ENCODE measurements at places on chromosomes 1 and 21. TPM values are rescaled to one million over a fixed set of nuclear protein-coding genes. Genes with fewer than 3 reads are reported as not detected.

GRCh38 chr1:4741876-4742423 lies 87.5 kb downstream of the AJAP1 start:
- DNase-seq: no peak

GRCh38 chr1:119141660-119142059 lies 1.2 kb upstream of the WARS2 start:
- no peak for DNase-seq

GRCh38 chr1:4045397-4046010 lies 145.4 kb upstream of the C1orf174 start:
- no peak for DNase-seq

DNA sequence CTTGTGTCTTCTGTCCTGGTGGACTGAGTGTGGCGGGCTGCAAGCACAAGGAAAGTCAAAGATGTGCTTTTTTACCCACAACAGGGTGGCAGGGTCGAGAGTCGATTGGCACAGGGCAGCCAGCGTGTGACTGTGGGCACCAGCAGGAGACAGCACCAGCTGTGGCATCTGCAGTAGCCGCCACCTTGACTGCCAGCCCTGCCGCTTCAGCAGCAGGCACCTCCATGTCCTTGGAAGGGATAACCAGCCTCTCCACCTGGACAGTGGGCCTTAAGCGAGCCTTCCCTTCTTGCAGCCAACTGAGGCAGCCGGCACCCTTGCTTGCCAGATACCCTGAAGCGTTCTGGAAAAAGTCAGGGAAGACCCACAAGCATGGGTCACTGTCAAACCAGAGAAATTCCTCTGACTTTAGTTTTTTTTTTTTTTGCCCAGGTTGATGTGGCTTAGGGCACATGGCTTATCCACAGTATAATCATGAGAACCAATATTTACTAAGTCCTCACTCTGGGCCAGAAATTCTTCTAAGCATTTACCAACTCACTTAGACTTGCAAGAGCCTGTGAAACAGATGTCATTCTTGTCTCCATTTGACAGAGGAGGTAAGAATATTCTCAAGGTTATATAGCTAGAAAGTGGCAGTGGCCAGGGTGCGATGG lies 30.1 kb upstream of the PTGFRN start:
- DNase-seq: peak; percentile 20

GRCh38 chr1:151282883-151283725 lies 1.0 kb downstream of the ZNF687 start:
- DNase-seq: no peak

CNR2 gene
- under 0.01 TPM for total RNA-seq

DNA sequence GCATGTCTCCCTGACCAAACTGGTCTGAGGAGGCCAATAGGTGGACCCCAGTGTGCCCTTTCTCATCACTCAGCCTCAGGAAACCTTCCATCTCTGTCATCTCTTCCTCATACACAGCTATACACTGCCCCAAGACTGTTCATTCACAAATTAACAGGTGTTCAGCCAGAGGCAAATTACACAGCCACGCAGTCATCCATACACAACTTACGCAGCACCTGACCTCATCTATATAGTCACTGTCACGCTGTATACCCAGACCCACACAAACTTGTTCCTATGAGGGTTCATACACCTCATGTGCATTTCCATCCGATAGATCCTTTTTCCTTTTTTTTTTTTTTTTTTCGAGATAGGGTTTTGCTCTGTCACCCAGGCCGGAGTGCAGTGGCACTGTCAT lies 12.4 kb downstream of the DLGAP3 start:
- no peak for DNase-seq

- DNase-seq: no peak
Measured at GRCh38 chr21:46543306-46543705, 61.6 kb downstream of the S100B start.

MFSD2A gene
- 3.0 TPM for total RNA-seq

GRCh38 chr1:182568647-182569284 lies 20.3 kb downstream of the RNASEL start:
- DNase-seq: no peak

- DNase-seq: no peak
Measured at GRCh38 chr21:38777531-38777930, 28.2 kb upstream of the ETS2 start.

- no peak for DNase-seq
Measured at GRCh38 chr1:87169263-87169910, 159.3 kb upstream of the LMO4 start.

DNA sequence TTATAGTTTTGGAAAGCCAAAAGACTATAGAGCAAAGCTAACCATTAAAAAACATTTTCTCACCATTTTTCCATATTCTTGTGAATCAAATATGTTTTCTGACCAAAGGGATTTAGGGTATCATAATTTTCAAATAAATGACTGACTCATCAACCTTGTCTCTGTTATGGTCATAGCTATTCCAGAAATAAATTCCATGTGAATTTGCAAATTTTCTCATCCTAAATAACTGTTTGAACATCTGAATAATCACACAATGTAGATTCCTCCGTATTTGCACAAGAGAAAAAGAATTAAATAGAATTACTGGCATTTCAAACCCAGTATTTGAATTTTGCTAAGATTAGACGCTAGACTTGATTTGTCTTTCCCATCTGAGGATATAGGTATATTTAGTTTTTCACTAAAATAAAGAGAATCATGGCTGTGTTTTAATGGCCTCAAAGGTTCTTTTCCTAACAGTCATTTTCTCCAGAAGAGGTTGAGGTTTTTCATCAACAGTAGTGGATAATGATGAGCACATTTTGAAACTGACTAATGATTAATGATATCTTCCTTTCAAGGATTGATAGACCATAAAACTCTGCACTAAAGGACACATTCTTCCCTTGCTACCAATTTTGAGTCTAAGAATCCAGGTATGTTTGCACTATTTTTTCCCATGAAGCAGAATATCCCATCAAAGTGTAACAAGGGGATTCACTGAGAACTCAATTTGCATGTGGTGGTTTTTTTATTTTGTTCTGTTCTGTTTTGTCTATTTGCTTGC lies 9.5 kb upstream of the DUSP23 start:
- no peak for DNase-seq

GRCh38 chr1:23246274-23246673 lies 29.0 kb upstream of the HTR1D start:
- no peak for DNase-seq

DNA sequence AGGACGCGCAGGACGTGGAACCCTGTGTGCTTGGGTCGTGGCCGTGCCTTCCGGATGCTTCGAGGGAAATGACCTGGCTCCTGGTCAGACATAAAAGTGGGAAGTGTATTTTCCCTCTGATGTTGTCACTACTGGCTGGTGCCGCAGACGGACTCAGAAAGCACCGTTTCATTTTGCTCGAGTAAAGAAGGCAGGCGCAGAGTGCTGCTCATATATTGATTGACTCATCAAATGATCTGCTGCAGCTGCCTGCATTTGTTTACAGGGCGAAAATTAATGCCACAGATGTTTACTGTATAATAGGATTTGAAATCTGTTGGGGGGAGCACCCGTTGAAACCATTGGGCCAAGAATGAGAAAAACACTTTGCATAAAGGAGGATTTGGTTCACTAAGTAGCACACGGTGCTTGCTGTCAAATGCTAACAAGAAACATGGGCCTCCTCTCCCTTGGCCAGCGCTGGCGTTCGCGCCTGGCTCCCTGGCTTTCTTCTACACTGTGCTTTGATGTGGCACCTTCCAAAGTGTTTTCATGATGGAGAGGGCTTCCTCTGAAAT lies 365.5 kb downstream of the CAMTA1 start:
- no peak for DNase-seq

- DNase-seq: no peak
Measured at GRCh38 chr1:38997901-38998190, 6.8 kb downstream of the AKIRIN1 start.

- no peak for DNase-seq
Measured at GRCh38 chr1:208724079-208724478, 479.9 kb upstream of the PLXNA2 start.

GRCh38 chr1:110726755-110727154 lies 52.0 kb upstream of the KCNA3 start:
- DNase-seq: no peak

OR2L5 gene
- total RNA-seq: 0.66 TPM

FAM163A gene
- not detected for total RNA-seq

- DNase-seq: no peak
Measured at GRCh38 chr21:40463176-40463575, 383.8 kb downstream of the DSCAM start.

DNA sequence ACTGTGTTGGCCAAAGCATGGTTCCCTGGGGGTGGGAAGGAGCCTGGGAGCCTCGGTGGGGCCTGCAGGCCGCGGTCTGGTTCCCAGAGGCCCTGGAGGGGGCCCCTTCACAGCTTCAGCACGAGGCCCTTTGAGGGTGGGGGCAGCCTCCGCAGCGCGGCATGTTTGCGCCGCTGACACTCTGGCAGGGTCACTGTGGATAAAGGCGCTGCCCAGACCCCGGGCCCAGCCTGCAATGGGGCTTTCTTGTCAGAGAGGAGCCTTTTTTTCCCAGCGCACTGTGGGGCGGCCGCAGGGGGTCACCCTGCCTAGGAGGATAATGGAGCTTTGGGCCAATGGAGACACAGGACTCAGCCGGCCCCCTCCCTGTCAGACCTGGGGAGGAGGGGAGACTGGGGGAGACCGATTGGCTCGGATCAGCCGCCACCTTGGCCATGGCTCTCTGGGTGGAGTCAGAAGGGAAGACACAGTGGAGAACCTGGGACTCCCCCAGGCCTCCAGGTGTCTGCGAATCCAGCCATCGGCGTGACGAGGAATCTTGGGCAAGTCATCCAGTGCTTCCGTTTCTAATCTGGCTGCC lies 26.0 kb downstream of the EPHB2 start:
- no peak for DNase-seq

DNA sequence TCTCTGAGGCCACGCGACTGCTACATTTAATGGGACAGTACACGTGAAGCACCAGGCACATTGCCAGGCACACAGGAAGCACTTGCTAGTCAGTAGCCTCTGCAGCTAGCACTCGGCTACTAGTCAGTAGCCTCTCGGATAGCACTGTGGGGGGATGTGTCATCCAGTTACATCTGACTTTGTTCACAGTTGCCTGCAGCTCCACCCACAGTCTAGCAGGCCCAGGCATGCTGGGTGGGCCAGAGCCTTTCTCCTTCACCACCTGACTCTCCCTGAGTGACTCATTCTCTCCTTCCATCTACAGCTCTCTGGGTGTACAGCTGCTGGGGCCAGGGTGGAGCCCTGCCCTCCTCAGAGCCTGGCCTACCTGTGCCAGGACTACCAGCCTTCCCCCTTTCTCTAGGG lies 51.5 kb downstream of the PTPRF start:
- peak; percentile 84 for DNase-seq

GRCh38 chr1:234963180-234963903 lies 165.3 kb downstream of the TOMM20 start:
- peak; percentile 91 for DNase-seq

GRCh38 chr1:228488818-228489674 lies 1.9 kb downstream of the RNF187 start:
- DNase-seq: no peak

GRCh38 chr1:24504560-24504959 lies 1.9 kb downstream of the RCAN3 start:
- DNase-seq: no peak

DNA sequence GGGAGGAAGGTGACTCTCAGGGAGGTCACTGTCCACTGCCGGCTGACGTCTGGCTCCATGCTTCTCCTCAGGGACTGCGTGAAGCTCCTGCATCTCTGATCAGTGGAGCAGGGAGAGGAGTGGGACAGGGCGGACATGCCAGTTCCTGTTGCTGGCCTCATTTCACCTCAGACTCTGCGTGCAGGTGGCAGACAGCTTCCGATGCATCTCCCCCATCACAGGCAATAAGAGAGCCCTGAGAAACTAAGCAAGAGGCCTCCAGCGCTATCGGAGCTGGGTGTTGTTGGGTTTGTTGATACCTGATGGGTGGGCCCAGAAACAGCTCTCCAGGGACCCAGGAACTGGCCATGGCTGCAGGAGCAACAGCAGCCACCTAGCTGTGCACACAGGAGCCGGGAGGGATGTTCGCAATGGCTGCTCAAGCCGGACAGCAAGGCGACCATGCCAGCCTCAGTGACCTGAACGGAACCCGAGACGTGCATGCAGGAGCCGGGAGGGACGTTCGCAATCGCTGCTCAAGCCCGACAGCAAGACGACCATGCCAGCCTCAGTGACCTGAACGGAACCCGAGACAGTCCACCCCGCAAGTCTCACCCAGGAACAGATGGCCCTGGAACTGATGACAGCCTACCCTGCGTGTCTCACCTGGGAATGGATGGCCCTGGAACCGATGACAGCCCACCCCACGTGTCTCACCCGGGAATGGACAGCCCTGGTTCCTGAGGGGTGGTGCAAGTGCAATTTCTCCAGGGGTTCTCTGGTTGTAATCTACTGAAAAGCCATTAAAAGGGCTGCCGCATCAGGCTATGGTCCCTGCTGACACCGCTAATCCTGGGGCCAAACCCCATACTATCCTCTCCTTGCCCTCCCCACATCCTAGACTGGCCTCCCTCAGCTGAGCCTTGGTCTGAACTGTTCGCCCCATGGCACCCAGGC lies 14.2 kb upstream of the PCBP3 start:
- DNase-seq: no peak

- no peak for DNase-seq
Measured at GRCh38 chr1:6497215-6497866, 5.9 kb upstream of the PLEKHG5 start.

GRCh38 chr1:241881440-241881839 lies 33.4 kb downstream of the EXO1 start:
- no peak for DNase-seq

DNA sequence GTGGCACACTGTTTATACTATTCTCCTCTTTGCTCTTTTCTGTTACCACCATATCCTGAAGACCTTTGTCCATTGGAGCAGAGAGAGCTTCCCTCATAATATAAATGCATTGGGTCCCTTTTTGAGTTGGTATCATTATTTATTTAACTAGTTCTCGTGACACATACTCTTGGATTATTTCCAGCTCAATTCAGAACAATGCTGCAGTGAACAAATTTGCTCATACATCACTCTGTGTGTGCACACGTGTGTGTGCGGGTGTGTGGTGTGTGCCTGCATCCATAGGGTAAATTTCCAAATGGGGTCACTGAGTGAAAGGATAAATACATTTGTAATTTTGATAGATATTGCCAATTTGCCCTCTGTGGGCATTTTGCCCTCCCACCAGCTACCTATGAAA lies 5.8 kb downstream of the PLA2G2A start:
- no peak for DNase-seq

DNA sequence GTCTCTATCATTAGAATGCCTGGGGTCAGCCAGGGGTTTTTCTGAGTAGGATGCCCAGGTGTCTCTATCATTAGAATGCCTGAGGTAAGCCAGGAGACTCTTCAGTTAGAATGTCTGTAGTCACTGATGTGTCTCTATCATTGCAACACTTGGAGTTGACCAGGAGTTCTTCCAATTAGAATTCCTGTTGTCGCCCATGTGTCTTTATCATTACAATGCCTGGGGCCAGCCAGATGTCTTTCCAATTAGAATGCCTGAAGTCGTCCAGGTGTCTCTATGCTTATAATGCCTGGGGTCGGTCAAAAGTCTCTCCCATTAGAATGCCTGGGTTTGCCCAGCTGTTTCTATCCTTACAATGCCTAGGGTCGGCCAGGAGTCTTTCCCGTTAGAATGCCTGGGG lies 55.8 kb downstream of the RNF187 start:
- DNase-seq: no peak

PLEKHO1 gene
- 58.0 TPM for total RNA-seq

- no peak for DNase-seq
Measured at GRCh38 chr1:183126528-183126927, 59.5 kb upstream of the LAMC2 start.

- DNase-seq: peak; percentile 86
Measured at GRCh38 chr1:33295450-33296081, 25.3 kb downstream of the A3GALT2 start.

GRCh38 chr1:232393444-232394146 lies 236.3 kb downstream of the SIPA1L2 start:
- no peak for DNase-seq

All from breast epithelium (tissue), 4 donors.